ENCODE measurements at places on chromosomes 5 and 9. TPM values are rescaled to one million over a fixed set of nuclear protein-coding genes. Genes with fewer than 3 reads are reported as not detected.

DNA sequence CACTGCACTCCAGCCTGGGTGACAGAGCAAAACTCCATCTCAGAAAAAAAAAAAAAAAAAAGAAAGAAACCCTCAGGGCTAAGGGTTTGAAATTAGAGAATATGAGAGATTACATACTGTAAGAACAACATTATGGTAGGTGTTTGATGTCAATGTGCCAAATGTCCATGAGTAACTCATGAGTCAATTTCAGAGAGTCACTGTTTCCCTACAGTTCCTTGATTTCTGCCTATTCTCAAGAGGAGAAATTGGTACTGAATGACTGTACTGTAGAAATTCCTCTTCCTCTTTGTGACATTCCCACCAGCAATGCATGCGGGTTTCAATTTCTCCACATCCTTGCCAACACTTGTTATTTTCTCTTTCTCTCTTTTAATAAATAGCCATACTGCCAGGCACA, 35.2 kb downstream of the MARVELD2 start:
- no peaks in the 10 kb centered on the region for H3K27me3 ChIP-seq
- H3K4me1 ChIP-seq = peaks cover 10% of the 10 kb centered on the region
- no peaks in the 10 kb centered on the region for H3K36me3 ChIP-seq
- H3K27ac ChIP-seq = no peak overlapping the region

GRCh38 chr5:72284559-72285423, 35.2 kb downstream of the MRPS27 start:
- H3K4me3 ChIP-seq = no peak overlapping the region
- H3K27me3 ChIP-seq = no peaks in the 10 kb centered on the region
- no peak for DNase-seq
- H3K27ac ChIP-seq = no peak overlapping the region
- H3K36me3 ChIP-seq = peaks cover 12% of the 10 kb centered on the region
- peaks cover 27% of the 10 kb centered on the region for H3K4me1 ChIP-seq

- no peak overlapping the region for H3K4me3 ChIP-seq
- no peak for DNase-seq
- peak overlapping the region; percentile 32 for H3K27ac ChIP-seq
- H3K27me3 ChIP-seq = no peaks in the 10 kb centered on the region
- H3K4me1 ChIP-seq = peaks cover 14% of the 10 kb centered on the region
- no peaks in the 10 kb centered on the region for H3K36me3 ChIP-seq
Observed at GRCh38 chr9:133715295-133715865, 22.8 kb downstream of the SARDH start.

DNA sequence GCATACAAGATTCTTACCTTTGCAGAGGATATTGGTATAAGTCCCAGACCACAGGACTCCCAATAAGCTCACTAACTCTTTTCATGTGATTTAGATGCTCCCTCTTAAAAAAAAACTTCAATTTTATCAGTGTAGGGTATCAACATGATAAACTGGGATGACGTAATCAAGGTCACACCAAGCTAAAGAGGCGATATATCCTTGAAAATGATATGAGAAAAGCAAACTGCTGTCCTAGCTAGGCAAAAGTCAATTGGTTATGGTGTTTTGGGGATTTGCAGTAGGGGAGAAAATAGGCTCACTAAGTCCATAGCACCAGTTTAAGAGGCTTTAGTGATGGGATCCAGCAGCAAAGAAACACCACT, 354.4 kb downstream of the DIRAS2 start:
- DNase-seq = no peak
- H3K27ac ChIP-seq = no peak overlapping the region
- no peaks in the 10 kb centered on the region for H3K36me3 ChIP-seq
- no peaks in the 10 kb centered on the region for H3K4me1 ChIP-seq

GRCh38 chr9:112665347-112665746, 52.6 kb downstream of the INIP start:
- H3K4me1 ChIP-seq = no peaks in the 10 kb centered on the region
- no peak overlapping the region for H3K4me3 ChIP-seq
- no peaks in the 10 kb centered on the region for H3K36me3 ChIP-seq
- no peaks in the 10 kb centered on the region for H3K27me3 ChIP-seq

- DNase-seq = no peak
- peaks cover 87% of the 10 kb centered on the region for H3K36me3 ChIP-seq
- no peak overlapping the region for H3K4me3 ChIP-seq
- H3K27ac ChIP-seq = no peak overlapping the region
- H3K4me1 ChIP-seq = no peaks in the 10 kb centered on the region
Observed at GRCh38 chr5:37355161-37355560, 15.7 kb downstream of the NUP155 start.

GRCh38 chr9:29214690-29215253, 1641.5 kb upstream of the C9orf72 start:
- H3K4me1 ChIP-seq = peaks cover 13% of the 10 kb centered on the region
- no peak for DNase-seq
- peak overlapping the region; percentile 39 for H3K4me3 ChIP-seq
- no peaks in the 10 kb centered on the region for H3K36me3 ChIP-seq

- no peaks in the 10 kb centered on the region for H3K27me3 ChIP-seq
- H3K4me3 ChIP-seq = no peak overlapping the region
- H3K36me3 ChIP-seq = no peaks in the 10 kb centered on the region
- H3K4me1 ChIP-seq = no peaks in the 10 kb centered on the region
- H3K27ac ChIP-seq = no peak overlapping the region
- DNase-seq = no peak
Observed at GRCh38 chr5:96322217-96322616, 110.8 kb downstream of the PCSK1 start.

- H3K4me3 ChIP-seq = no peak overlapping the region
- H3K36me3 ChIP-seq = no peaks in the 10 kb centered on the region
- H3K27me3 ChIP-seq = no peaks in the 10 kb centered on the region
- H3K4me1 ChIP-seq = no peaks in the 10 kb centered on the region
- DNase-seq = no peak
Observed at GRCh38 chr9:18896531-18897179, 136.4 kb downstream of the SAXO1 start.

GRCh38 chr5:150637245-150638052, 3.0 kb upstream of the SYNPO start:
- H3K27me3 ChIP-seq = no peaks in the 10 kb centered on the region
- no peak for DNase-seq
- H3K36me3 ChIP-seq = no peaks in the 10 kb centered on the region

- H3K36me3 ChIP-seq = peaks cover 84% of the 10 kb centered on the region
- H3K27ac ChIP-seq = no peak overlapping the region
- no peaks in the 10 kb centered on the region for H3K27me3 ChIP-seq
- H3K4me3 ChIP-seq = no peak overlapping the region
- no peak for DNase-seq
Observed at GRCh38 chr5:1054018-1054798, 45.6 kb downstream of the NKD2 start.

GRCh38 chr9:106112935-106113334, 418.6 kb downstream of the TMEM38B start:
- no peak overlapping the region for H3K27ac ChIP-seq
- H3K36me3 ChIP-seq = no peaks in the 10 kb centered on the region
- H3K4me1 ChIP-seq = no peaks in the 10 kb centered on the region
- no peaks in the 10 kb centered on the region for H3K27me3 ChIP-seq
- H3K4me3 ChIP-seq = no peak overlapping the region

SHISAL2B gene
- not detected for total RNA-seq

OLFM1 gene
- total RNA-seq = 24.1 TPM

All from lower lobe of right lung (tissue), 2 donors.